ENCODE measurements at places on chromosomes 6 and 20. TPM values are rescaled to one million over a fixed set of nuclear protein-coding genes. Genes with fewer than 3 reads are reported as not detected.

Gene KHDC1
- total RNA-seq, result 7.1 TPM

- H3K27ac ChIP-seq, result no peak overlapping the region
- no peak overlapping the region for H3K4me3 ChIP-seq
- no peaks in the 10 kb centered on the region for H3K36me3 ChIP-seq
- no peaks in the 10 kb centered on the region for H3K4me1 ChIP-seq
- DNase-seq, result no peak
- no peaks in the 10 kb centered on the region for H3K27me3 ChIP-seq
These were observed 99.8 kb upstream of the B3GAT2 start for GRCh38 chr6:71056656-71057055.

- H3K27me3 ChIP-seq, result no peaks in the 10 kb centered on the region
- no peak for DNase-seq
- H3K27ac ChIP-seq, result peak overlapping the region; percentile 73
These were observed 1.5 kb downstream of the ZC3H12D start for GRCh38 chr6:149483334-149483725.

GRCh38 chr6:168834042-168834587, 393.1 kb downstream of the SMOC2 start:
- no peak overlapping the region for H3K4me3 ChIP-seq
- no peak for DNase-seq
- H3K27ac ChIP-seq, result no peak overlapping the region
- no peaks in the 10 kb centered on the region for H3K36me3 ChIP-seq

Gene SYCP2
- 3.8 TPM for total RNA-seq

Gene STK4
- 210 TPM for total RNA-seq

Gene TRIM10
- total RNA-seq, result not detected

DNA sequence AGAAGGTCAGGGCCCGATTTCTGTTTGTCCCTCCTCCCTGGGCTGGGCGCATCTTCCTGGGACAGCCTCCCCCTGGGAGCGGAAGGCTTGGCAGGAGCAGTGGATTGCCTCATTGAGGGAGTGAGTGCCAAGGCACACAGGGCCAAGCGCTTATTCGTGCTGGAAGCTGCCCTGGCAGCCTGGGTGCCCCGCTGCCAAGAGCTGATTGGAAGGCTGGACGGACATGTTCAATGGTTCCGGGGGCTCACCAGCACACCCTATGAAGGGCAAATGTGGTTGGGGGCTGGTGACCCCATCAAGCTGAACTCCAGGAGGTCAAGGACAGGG, 10.3 kb upstream of the ZNF831 start:
- peaks cover 83% of the 10 kb centered on the region for H3K4me1 ChIP-seq
- no peaks in the 10 kb centered on the region for H3K27me3 ChIP-seq
- no peaks in the 10 kb centered on the region for H3K36me3 ChIP-seq
- no peak overlapping the region for H3K4me3 ChIP-seq
- no peak for DNase-seq
- H3K27ac ChIP-seq, result no peak overlapping the region

All from CD8-positive, alpha-beta memory T cell (primary cell).